Right renal cortex interstitium (tissue), 3 donors: ENCODE measurements at places on chromosomes 4 and X. TPM values are rescaled to one million over a fixed set of nuclear protein-coding genes. Genes with fewer than 3 reads are reported as not detected.

HMX1 gene
- not detected for polyA plus RNA-seq

DNA sequence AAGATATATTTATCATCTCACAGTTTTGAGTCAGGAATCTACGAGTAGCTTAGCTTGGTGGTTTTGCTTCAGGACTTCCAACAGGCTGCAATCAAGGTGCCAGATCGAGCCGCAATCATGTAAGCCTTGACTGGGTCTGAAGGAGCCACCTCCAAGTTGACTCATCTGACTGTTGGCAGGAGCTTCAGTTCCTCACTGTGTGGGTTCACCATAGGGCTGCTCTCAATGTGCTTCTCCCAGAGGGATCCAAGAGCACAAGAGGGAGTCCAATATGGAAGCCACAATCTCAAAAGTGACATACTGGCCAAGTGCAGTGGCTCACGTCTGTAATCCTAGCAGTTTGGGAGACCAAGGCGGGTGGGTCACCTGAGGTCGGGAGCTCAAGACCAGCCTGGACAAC is 26.5 kb downstream of the DCHS2 start:
- no peak for DNase-seq

- peak; percentile 36 for DNase-seq
Observed at GRCh38 chr4:53706422-53707032, 115.2 kb upstream of the LNX1 start.

- no peak for DNase-seq
Observed at GRCh38 chr4:19913650-19914049, 338.1 kb upstream of the SLIT2 start.

DNA sequence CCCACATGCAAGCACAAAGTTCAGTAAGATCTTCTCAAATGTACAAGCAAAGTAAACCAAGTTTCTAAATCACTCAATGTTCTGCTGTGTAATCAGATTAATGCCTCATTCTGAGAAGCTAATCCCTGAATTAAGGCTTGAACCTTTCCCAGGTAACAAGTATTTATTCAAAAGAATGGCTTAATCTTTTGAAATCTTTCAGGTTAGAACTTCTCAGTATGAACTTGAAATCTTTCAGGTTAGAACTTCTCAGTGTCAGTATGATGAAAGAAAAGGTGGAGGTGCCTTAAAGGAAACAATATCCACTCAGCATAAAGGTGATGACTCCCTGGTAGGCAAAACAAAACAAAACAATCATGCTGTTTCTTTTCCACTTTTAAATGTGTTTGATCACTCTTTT is 29.0 kb downstream of the TMPRSS11B start:
- no peak for DNase-seq

- DNase-seq: no peak
Observed at GRCh38 chr4:7103031-7103606, 35.3 kb upstream of the GRPEL1 start.

- DNase-seq: no peak
Observed at GRCh38 chrX:80578517-80579105, 158.4 kb downstream of the TENT5D start.

DNA sequence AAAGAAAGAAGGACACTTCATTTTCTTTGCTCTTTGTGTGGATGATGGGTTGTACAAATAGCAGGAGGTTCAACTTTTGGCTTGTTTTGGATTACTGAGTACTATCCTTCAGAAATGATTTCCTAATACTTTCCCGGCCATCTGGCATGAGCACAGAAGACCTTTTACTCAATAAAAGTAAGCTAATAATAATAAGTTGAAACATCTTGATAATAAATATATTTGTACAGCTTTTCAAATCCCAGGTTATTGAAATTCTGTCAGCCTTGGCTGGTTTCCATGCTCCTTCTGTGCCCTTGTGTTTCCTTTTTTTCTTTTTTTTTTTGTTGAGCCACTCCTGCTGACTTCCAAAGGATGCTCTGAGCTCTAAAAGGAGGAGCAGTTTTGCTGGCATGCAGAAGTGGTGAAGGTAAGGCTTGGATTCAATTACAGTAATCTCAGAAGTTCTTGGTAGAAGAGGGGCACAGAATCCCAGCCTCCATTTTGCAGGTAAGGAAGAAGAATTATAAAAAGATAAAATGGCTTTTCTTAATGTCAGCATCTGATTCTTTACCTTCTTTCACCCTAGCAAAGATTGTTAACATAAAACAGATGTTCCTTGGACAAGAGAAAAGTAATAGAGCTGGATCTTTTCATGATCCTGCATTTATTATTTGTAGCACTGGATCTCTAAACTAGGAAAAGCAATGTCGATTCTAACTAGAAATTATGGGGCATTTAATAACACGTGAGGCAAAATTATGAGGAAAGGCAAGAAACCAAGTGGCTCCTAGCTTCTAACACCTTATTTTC is 31.9 kb downstream of the REPS2 start:
- no peak for DNase-seq

GRCh38 chr4:96149894-96150293 is 310.0 kb downstream of the PDHA2 start:
- DNase-seq: no peak

MTTP gene
- polyA plus RNA-seq: 17.5 TPM

DNA sequence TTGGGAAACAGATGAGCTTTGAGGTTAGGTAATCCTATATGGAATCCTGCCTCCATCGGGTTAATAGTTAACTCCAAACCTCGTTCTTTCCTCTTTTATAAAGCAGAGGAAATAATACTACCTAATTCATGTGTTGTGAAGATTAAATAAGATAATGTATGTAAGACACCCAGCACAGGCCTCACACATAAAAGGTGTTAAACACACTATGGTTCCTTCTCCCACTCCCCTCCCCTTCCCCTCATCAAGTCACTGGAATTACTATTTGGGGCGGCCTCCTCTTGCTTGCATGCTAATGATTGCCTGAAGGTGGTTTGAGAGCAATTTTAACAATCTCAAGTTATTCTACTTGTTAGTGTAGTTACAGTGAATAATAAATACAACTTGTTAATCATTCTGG is 404.4 kb upstream of the RASGEF1B start:
- no peak for DNase-seq

DNA sequence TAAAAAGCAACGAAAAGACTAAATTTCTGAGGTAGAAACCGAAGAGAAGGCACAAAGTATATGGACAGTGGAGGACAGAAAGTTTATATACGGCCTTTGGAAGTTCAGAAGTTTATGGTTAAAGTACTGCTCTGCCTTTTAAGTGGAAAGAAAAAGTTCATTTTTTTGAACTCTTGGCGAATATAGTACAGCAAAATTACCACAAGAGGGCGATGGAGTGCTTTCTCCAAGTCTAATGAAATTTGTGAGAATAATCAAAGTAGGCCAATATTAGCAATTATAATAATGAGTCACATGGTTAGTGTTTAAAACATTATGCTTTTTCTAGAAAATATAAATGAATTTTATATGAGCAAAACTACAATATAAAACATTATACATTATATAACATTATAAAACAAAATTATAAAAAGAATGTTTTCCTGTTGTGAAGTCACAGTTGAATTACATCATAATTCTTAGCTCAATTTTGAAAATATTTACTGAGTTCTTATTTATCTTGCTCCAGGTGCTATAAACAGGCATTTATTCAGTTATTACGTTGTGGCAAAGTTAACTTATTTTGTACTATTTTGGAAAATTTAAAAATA is 136.2 kb upstream of the BMPR1B start:
- peak; percentile 31 for DNase-seq

DNA sequence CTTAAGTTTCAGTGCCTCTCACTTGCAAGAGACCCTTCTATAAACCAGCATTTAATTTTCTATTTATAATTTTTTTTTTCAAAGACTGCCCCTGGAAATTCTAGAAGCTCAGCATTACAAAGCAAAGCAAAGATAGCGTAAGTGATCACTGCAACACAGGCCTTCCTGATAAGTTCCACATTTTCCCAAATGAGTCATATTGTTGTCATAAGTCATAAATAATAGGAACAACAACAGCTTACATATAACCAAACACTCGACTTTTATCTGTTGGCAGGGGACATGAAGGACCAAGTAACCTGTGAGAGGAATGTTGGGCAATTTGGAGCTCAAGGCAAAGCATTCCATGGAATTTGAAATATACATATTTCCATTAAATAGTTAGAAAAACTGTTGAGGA is 815.5 kb downstream of the DMD start:
- DNase-seq: no peak

MUC7 gene
- polyA plus RNA-seq: 0.08 TPM
